ENCODE measurements at places on chromosomes 2 and 18.

DNA sequence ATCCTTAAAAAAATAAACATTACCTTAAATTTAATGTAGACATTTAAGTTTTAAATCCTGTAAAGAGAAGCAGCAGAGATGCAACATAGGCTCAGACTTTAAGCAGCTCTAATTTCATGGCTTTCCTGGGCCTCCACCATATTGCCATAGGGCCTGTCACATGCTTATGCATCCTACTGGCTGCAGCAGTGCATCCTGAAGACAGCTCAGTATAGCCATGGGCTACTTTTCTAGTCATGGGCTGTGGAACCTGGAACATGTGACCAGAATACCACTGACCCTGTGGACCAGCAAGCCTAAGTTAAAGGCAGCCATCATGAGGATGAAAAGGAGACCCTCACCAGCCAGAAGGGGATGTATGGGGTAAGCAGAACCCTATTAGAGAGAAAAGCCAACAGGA lies 10.7 kb downstream of the RMP24 start:
- no peak for DNase-seq

DNA sequence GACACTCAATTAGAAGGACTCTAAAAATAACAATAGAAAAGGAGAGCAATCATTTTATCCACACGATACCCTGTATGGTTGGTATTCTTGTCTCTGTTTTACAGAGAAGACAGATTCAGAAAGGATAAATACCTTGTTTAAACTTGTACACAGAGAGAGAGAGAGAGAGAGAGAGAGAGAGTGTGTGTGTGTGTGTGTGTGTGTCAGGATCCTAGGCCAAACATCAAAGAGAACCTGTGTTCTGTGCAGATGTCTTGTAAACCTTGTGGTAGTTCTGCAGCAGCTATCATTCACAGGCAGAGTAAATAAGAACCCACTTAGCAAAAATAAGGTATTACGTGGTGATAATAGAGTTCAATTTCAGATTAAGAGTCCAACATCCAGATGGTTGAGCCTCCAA lies 4.3 kb upstream of the CRIM1 start:
- DNase-seq, result no peak

- DNase-seq, result no peak
Observed at GRCh38 chr2:20071397-20072383, 20.3 kb upstream of the LAPTM4A start.

DNA sequence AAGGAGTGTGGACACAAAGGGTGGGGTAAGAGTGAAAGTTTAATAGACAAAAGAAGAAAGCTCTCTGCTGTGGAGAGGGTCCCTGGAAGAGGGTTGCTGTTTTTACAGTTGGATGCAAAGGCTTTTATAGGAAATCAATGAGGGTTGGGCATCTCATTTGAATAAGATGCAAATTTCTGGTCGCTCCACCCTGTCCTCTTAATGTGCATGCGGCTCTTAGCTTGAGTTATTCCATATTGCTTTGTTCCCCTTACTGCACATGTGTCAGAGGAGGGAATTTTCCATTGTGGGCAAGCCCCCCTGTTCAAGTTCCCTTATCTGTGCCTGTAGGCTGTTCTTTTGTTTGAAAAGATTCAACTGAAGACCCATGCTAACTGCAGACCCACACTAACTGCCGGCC lies 326.5 kb downstream of the BCL11A start:
- no peak for DNase-seq

- no peak for DNase-seq
Observed at GRCh38 chr2:61045999-61046398, 19.7 kb upstream of the SANBR start.

- no peak for DNase-seq
Observed at GRCh38 chr2:138500592-138501424, 762 bp upstream of the SPOPL start.
